ENCODE measurements at places on chromosomes 5 and 9.

GRCh38 chr9:33620738-33621439 lies 96.8 kb downstream of the ANKRD18B start:
- DNase-seq: no peak

GRCh38 chr5:135446206-135446605 lies 942 bp downstream of the DCANP1 start:
- DNase-seq: no peak

DNA sequence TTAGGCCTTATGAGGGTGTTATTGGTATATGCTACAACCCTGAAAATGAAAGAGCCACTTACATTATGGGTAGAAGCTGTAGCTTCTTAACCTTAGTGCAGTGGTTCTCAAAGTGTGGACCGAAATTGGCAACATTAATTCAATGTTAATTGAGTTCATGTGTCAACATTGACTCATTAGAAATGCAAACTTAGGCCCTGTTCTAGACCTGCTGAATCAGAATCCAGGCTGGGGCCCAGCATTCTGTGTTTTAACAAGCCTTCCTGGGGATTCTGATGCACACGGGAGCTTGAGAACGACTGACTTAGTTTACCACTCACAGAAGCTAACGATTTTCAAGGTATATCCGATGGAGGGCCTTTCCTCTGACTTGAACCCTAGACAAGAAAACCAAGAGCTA lies 7.3 kb downstream of the VLDLR start:
- no peak for DNase-seq

- no peak for DNase-seq
These were observed 78.1 kb upstream of the NREP start for GRCh38 chr5:111834926-111835599.

DNA sequence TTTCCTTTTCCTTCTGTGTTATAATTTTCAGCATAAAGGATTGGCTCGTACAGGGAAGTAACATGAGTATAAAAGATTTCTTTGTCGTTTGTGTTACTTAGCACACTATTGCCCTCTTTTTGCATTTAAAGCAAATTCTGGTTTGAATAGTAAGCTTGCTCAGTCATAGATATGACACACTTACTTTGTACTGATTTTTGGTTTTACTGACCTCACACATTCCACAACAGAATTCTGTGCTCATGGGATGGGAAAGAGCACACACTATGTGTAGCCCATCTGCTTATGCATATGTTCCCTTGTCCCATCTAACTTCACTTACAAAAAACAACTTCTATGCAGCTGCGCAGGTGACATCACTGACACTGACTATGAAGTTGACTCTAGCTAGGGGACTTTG lies 111.9 kb upstream of the MTAP start:
- DNase-seq: no peak

GRCh38 chr5:172086194-172086975 lies 79.9 kb upstream of the FBXW11 start:
- no peak for DNase-seq

DNA sequence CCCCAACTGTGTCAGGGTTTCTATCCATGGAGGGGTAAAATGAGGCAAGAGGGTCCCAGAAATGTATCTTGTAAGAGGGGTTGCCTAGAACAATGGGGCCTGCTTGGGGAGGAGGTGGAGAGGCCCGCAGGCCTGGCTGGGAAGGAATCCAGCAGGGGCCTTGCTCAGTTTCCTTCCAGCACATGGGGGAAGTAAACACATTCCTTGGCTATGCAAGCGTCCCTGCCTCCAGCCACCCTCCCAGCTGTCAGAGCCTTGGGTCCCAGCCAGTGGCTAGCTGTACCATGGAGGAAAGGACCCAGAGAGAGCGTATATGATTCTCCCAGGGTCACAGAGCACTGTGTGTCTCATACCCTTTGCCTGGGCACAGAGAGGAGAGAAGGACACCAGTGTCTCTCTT lies 71.1 kb upstream of the IL17B start:
- no peak for DNase-seq

- no peak for DNase-seq
These were observed 3.9 kb upstream of the NEURL1B start for GRCh38 chr5:172637110-172637580.

DNA sequence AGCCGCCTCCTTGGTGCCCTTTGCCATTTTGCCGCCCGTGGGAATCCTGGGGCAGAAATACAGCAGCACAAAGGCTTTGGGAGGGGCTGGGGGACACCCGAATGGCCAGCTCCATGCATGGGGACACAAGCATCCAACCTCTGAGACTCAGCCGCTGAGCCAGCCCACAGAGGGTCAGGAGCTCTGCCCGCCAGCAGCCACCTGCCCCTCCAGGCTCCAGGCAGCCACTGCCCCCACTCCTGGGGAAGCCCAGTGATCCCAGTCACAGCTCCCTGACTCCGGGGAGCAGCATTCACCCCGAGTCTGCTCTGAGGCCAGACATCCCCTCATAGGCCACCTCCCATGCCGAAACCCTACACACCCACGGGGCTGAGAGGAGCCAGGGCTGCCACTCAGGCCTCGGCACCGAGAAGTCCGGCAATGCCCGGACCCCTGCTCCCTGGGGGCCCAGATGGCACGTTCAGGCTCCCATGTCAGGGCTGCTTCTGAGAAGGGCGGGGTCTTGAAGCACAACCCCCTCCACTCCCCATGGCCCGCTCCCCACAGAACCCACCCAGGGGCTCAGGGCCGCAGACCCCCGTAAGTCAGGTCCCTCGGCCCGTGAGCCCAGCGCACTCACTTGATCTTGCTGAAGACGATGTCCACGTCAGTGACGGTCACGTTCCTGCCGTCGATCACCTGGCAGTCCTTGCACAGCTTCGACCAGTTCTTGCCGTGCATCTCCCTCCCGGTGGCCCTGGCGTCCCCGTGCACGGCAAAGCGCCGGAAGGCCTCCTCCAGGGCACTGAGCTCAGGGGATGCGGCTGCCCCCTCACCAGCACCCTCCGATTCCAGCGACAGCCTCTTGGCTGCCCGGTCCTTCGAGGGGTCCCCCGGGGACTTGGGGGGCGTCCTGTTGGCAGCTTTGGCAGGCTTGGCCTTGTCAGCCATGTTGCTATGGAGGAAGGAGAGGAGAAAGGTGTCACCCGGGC lies 15.7 kb downstream of the TPPP start:
- no peak for DNase-seq

GRCh38 chr5:107812570-107813141 lies 141.9 kb upstream of the EFNA5 start:
- DNase-seq: no peak

- no peak for DNase-seq
These were observed 41.7 kb downstream of the LOX start for GRCh38 chr5:122036326-122036725.

DNA sequence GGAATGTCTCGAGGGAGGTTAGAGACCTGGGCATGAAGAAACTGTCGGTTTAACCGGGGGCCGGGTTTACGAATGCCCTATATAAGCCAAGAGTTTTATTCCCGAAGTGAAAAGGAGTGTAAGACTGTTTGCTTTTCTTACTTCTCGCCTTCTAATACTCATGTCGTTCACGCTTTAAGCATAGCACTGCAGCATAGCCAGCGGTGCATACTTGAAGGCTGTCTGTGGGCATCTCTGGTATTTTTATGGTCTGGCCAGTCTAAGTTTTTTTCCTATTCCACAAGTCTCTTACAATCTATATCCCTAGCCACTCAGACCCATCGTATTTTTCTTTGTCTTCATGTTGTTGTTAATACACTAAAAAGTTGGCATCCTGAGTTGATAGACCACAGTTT lies 1.2 kb downstream of the UHRF2 start:
- DNase-seq: no peak

DNA sequence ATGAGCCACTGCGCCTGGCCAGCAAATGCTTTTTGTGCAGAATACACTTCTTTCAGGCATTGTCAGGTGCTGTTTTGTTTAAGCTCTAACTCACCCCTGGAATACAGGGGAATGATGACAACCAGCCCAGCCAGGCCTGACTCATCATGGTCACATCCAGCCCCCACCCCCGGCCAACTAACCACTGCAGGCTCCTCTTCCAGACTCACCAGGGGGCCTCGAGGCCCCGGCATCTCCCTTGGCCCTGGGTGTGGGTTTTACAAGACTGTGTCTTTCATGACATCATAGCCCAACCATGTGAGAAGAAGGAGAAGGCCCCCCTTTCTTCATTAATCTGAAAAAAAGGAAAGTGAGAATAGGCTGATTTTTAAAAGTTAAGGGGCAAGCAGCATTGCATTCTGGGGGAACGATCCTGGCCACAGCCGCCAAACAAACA lies 35.5 kb downstream of the OLFML2A start:
- DNase-seq: no peak

DNA sequence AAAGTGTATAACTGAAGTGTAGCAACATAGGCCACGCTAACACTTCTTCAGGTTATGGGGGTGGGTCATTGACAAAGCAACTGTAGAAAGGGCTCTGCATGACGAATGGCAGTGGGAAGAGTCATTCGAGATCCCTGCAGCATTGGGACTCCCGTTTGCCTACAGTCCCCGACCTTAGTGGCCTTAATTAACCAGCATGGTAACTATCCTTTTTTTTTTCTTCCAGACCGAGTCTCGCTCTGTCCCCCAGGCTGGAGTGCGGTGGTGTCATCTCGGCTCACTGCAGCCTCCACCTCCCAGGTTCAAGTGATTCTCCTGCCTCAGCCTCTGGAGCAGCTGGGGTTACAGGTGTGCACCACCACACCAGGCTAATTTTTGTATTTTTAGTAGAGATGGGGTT lies 14.2 kb upstream of the CMBL start:
- DNase-seq: no peak

GRCh38 chr5:124865066-124865465 lies 118.6 kb upstream of the ZNF608 start:
- DNase-seq: no peak

- no peak for DNase-seq
These were observed 185.2 kb downstream of the CCDC171 start for GRCh38 chr9:15738011-15738410.

DNA sequence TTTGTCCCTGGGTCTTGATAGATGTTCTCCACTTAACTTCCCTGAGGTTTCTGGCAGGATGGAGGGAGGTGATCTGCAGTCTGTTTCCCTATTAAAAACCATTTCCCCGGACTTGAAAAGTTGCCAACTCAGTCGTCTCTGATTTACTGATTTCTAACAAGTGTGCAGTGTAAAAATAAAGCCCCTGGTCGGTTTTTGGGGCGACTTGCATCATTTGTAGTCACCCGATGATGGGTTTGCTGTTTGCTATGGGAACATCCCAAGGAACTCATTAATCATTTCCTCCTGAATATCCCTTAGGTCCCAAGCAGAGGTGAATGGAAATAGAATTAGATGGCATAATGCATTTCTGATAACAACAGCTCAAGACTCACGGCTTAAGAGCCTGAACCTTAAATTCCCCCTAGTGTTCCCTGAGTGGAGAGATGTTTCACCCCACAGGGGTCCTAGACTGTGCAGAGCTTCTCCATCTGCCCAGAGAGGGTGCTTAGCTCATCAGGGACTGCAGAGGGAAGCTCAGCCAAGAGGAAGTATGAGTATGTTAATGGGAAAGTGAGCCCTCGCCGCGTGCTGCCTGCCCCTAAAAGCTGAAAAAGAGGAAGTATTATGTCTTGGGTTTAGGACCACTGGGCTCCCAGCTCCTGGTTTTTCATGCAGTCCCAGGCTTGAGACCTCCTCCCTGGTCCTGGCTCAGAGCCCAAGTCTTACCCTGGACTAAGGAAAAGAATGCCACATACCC lies 115.1 kb upstream of the DAP start:
- no peak for DNase-seq

DNA sequence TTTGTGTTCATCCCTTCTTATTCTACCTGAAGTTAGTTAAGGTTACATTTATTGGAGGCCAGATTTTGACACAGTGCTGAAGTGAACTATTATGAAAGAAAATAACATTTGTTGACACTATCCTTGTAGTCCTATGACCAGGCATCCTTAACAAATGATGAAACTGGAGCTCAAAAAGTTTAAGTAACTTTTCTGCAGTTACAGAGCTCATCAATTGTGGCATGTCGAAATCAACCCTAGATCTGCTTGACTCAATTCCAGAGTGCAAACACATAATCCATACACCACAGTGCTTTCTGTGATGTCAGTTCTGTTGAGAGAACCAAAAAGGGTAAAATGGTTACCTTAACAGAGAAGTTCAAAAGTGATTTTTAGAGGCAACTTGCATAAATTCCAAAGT lies 28.6 kb downstream of the KCNN2 start:
- DNase-seq: no peak

DNA sequence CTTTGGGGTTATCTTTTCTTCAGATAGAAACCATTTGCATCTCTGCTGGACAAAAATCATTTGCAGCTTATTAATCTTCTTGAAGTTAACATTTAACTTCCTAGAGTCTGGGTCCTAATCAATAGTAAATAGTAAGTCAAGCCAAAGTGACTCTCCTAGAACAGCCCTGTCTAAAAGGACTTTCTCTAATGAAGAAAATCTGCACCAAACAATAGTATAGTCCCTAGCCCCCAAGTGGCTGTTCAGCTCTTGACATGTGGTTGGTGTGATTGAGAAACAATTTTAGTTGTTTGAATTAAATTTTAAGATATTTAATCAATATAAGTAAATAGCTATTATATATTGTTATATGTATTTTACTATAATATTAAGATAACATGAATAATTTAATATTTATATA lies 64.6 kb upstream of the SHB start:
- no peak for DNase-seq

DNA sequence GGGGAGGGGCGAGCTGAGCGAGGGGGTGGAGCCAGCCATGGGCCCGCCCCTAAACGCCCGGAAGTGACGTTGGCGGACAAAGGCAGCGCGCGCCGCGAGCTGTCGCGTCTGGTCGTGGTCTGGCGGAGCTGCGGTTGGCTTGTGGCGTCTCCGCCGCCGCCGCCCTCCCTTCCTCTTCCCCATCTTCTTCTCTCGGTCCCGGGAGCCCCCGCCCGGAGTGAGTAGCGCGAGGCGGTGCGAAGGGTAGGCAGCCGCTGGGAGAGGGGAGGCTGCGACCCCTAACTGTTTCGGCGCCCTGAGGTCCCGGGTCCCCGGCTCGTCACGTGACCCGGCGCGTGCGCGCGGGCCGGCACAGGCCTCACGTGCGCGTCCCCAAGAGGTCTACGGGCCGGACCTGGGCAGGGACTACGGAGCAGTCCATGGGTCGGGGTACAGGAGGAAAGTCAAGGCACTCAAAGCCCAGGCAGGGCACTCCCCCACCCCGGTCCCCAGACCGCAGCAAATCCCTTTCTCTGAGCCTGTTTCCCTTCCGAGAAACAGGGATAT lies at the start of gene NTMT1:
NTMT1 (plus strand) TSS at position 85 of the 546 bp plus-strand sequence. CDS start 6,541 bp downstream, outside the sequence.
- peak; percentile 89 for DNase-seq
